Activated CD4-positive, alpha-beta memory T cell treated with anti-CD3 and anti-CD28 coated beads, Interleukin-2, amount 10 ng/mL, durations not matched to agents 7 days and 5 days (primary cell): ENCODE measurements at places on chromosomes 6 and 20.

GRCh38 chr6:15744818-15745402 is 82.1 kb upstream of the DTNBP1 start:
- no peaks in the 10 kb centered on the region for H3K36me3 ChIP-seq
- no peaks in the 10 kb centered on the region for H3K27me3 ChIP-seq
- no peak overlapping the region for H3K4me3 ChIP-seq
- DNase-seq = no peak
- H3K4me1 ChIP-seq = no peaks in the 10 kb centered on the region

DNA sequence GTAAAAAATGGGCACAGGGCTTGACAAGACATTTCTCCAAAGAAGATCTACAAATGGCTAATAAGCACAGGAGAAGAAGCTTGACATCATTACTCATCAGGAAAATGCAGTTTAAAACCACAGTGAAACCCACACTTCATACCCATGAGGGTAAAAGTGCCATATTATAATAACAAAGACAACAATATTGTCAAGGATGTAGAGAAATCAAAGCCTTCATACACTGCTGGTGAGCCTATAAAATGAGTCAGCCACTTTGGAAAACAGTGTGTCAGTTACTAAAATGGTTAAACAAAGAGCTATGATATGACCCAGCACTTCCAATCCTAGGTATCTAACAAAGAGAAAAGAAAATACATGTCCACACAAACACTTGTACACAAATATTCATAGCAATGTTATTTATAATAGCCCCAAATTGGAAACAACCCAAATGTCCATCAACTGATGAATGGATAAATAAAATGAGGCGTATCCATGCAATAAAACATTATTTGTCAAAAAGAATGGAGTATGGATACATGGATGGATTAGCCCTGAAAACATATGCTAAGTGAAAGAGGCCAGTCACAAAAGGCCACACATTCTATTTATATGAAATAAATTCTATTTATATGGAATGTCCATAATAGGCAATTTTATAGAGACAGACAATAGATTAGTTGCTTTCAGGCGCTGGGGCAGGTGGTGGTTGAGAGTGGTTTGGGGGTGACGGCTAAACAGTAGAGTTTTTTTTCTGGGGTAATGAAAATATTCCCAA is 11.5 kb upstream of the IL20RA start:
- no peak overlapping the region for H3K4me3 ChIP-seq
- no peak for DNase-seq
- peaks cover 29% of the 10 kb centered on the region for H3K27me3 ChIP-seq
- no peaks in the 10 kb centered on the region for H3K4me1 ChIP-seq

DNA sequence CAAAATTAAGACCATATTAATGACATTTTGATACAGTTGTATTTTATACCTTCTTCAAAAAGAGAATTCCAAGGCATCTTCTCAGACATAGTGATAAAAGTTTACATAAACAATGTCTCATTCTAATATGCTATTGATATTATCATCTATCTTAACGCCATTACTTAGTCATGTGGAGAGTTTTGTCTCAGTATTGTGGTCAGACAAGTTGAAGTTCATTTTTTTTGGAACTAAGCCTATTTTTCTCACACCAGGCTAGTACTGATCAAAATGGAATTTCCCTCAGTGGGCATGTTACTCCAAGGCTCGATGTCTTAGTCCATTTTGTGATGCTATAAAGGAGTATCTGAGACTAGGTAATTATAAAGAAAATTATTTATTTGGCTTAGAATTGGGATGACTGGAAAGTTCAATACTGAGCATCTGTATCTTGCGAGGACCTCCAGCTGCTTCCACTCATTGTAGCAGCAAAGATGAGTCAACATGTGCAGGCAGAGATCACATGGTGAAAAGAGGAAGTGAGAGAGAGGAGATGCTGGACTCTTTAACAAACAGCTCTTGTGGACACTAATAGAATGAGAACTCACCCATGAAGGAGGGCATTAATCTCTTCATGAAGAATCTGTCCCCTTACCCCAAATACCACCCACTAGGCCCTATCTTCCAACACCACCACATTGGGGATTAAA is 825.5 kb upstream of the MANEA start:
- H3K27me3 ChIP-seq = no peaks in the 10 kb centered on the region
- H3K27ac ChIP-seq = no peak overlapping the region
- no peaks in the 10 kb centered on the region for H3K36me3 ChIP-seq
- H3K4me1 ChIP-seq = no peaks in the 10 kb centered on the region
- DNase-seq = no peak
- no peak overlapping the region for H3K4me3 ChIP-seq

GRCh38 chr6:11012295-11012754 is 31.8 kb downstream of the ELOVL2 start:
- no peaks in the 10 kb centered on the region for H3K36me3 ChIP-seq
- H3K4me1 ChIP-seq = peaks cover 3% of the 10 kb centered on the region
- H3K4me3 ChIP-seq = no peak overlapping the region
- H3K27ac ChIP-seq = no peak overlapping the region
- DNase-seq = no peak

DNA sequence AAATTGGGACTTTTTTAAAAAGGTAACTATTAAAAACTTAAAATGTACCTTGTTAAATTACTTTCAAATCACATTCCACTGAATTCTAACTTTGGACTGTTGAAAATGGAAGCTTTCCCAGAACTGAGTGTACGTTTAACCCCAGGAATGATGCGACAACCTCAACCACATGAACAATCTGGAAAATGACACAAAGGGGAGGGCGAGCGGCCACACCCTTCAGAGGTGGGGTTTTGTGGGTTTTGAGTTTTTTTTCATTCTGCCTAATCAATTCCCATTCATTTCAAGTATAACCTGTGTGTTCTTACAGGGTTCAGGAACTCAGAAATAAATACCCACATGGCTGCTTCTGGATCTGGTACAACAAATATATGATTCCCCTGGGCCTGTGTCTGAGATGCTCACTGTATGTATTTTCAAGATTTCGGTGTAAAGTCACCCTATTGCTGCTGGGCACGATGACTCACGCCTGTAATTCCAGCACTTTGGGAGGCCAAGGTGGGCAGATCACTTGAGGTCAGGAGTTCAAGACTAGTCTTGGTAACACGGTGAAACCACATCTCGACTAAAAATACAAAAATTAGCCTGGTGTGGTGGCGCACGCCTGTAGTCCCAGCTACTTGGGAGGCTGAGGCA is 21.6 kb downstream of the CNKSR3 start:
- H3K4me1 ChIP-seq = no peaks in the 10 kb centered on the region
- no peak for DNase-seq
- no peaks in the 10 kb centered on the region for H3K36me3 ChIP-seq
- peaks cover 3% of the 10 kb centered on the region for H3K27me3 ChIP-seq
- no peak overlapping the region for H3K4me3 ChIP-seq

GRCh38 chr6:42450477-42451332 is 1.0 kb downstream of the TRERF1 start:
- peak overlapping the region; percentile 70 for H3K27ac ChIP-seq
- H3K4me1 ChIP-seq = peaks cover 51% of the 10 kb centered on the region
- peak overlapping the region; percentile 87 for H3K4me3 ChIP-seq
- H3K36me3 ChIP-seq = peaks cover 36% of the 10 kb centered on the region
- DNase-seq = peak; percentile 39
- peaks cover 3% of the 10 kb centered on the region for H3K27me3 ChIP-seq

- peaks cover 49% of the 10 kb centered on the region for H3K36me3 ChIP-seq
- H3K27me3 ChIP-seq = no peaks in the 10 kb centered on the region
- no peak overlapping the region for H3K27ac ChIP-seq
- DNase-seq = no peak
- H3K4me3 ChIP-seq = no peak overlapping the region
- H3K4me1 ChIP-seq = no peaks in the 10 kb centered on the region
These were observed 92.2 kb downstream of the CTNNBL1 start for GRCh38 chr20:37786043-37786442.

GRCh38 chr6:89348372-89348771 is 4.2 kb downstream of the UBE2J1 start:
- peaks cover 19% of the 10 kb centered on the region for H3K36me3 ChIP-seq
- H3K4me1 ChIP-seq = peaks cover 48% of the 10 kb centered on the region
- no peaks in the 10 kb centered on the region for H3K27me3 ChIP-seq

DNA sequence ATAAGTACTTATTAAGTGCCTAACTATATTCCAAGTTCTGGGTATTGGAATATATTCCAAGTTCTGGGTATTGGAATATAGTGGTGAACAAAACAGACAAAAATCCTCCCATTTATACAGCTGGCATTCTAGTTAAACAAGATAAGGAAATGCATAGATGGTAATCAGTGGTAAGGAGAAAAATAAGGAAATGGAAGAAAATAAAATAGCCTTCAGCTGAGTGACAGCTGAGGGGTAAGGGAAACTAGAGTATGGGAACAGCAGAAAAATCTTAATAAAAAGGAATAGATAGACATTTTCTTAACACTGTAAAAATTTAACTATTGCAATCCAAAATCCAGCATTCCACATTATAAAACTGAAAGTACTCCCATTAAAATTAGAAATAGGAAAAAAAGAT is 17.2 kb upstream of the WFDC10A start:
- H3K4me3 ChIP-seq = no peak overlapping the region
- no peak overlapping the region for H3K27ac ChIP-seq
- no peaks in the 10 kb centered on the region for H3K36me3 ChIP-seq
- DNase-seq = no peak
- H3K27me3 ChIP-seq = no peaks in the 10 kb centered on the region

DNA sequence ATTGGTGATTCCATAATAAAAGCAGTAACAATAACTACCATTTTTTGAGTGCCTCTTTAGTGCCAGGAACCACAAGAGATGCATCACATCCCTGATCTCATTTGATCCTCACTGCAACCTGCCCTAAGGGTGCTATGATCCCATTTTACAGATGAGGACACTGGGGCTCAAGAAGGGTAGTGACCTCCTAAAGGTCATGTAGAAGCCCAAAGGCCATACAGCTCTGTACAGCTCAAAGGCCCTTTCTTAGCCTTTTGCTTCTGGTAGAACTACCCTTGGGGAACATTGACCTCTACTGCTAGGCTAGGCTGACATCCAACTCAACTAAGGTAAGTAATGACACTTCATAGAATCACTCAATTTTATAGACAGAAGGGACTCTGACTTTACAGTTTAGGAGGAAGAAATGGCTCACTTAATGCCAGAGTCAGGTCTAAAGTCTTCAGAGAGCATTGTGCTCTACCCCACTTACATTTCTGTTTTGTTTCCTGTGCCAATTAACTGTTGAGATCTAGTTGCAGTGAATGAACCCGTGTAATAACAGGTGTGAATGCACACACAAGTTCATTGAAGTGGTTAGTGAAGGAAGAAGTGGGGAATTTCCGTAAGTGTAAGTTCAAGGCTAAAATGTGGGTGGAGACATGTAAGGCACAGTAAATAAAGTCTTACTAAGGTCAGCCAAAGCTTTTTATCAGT is 10.7 kb downstream of the SLC9A8 start:
- peak overlapping the region; percentile 71 for H3K27ac ChIP-seq
- peaks cover 46% of the 10 kb centered on the region for H3K4me1 ChIP-seq
- no peak overlapping the region for H3K4me3 ChIP-seq
- no peak for DNase-seq
- no peaks in the 10 kb centered on the region for H3K27me3 ChIP-seq

GRCh38 chr20:62795023-62795761 is 1.1 kb upstream of the MRGBP start:
- peaks cover 41% of the 10 kb centered on the region for H3K4me1 ChIP-seq
- H3K36me3 ChIP-seq = peaks cover 25% of the 10 kb centered on the region
- DNase-seq = peak; percentile 73
- H3K27me3 ChIP-seq = peaks cover 2% of the 10 kb centered on the region

DNA sequence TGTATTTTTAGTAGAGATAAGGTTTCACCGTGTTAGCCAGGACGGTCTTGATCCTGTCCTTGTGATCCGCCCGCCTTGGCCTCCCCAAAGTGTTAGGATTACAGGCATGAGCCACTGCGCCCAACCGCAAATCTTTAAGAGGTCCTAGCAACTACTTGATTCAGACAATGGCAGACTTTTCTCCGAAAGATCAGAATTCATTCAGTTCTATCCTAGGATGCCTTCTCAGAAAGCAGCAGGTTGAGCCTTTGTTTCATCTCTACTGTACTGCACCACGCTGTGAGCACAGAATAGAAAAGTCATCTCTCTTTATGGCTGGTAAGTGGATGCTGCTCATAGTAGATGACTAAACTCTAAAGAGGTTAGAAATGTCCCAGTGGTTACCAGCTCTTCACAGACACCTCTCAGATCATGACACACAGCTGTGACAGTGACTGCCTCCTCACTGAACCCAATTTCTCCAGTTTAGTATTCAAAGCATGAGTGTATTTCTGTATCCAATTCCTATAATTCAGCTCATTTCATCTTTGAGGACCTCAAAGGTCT is 6.0 kb upstream of the HSF2 start:
- no peak overlapping the region for H3K27ac ChIP-seq
- no peaks in the 10 kb centered on the region for H3K27me3 ChIP-seq
- no peak for DNase-seq
- no peaks in the 10 kb centered on the region for H3K36me3 ChIP-seq

DNA sequence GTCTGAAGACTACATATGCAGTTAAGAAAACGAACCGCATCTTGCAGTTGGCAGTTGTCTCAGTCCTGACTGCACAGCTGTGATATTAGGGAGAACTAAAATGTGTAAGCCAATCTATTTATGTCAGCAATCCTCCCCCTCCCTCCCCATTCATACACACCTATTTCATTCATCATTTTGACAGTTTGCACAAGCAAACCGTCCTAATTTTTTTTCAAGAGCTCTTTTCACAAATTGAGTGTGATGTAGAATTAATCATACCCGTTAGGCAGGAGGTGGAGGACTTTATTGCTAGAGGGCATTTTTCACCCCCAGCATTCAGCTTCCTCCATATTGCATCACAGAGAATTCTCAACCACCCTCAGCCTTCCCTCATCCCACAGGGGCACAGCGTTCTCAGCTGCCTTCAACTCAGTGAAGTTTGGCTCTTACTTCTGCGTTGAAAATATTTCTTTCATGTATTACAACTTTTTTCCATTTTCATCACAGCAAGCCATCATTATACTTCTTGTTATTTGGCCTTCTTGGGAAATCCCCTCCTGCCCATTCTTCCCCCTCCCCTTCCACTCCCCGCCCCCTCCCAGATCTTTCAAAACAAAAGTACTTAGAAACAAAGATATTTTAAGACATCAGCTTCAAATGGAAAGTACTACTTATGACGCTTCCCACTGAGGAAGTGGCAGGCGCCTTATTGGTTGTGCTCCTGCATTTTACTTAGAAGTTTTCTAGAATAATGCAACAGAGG is 37.5 kb downstream of the NOX3 start:
- peaks cover 38% of the 10 kb centered on the region for H3K4me1 ChIP-seq
- peak overlapping the region; percentile 65 for H3K4me3 ChIP-seq
- H3K36me3 ChIP-seq = no peaks in the 10 kb centered on the region
- DNase-seq = peak; percentile 64
- H3K27ac ChIP-seq = peak overlapping the region; percentile 92

DNA sequence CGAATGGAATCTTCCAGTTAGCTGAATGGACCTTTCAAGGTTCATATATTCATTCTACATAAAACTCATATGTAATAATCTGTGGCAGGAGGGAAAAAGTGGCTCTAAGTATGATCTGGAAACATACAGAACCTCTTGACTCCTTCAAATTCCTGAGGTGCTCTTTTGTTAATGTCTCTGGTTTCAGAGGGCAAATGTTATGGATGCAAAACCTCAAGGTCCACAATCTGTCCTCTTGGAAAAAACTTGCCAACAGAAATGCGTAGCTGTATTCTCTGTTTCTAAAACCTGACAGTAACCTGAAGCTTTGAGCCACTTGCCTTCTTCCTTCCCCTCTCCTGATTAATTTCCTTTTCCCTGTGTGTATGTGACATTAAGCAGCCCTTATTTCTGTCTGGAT is 80.9 kb upstream of the SUPT3H start:
- no peak overlapping the region for H3K4me3 ChIP-seq
- H3K4me1 ChIP-seq = peaks cover 27% of the 10 kb centered on the region

GRCh38 chr6:154930451-154930851 is 64.7 kb upstream of the TIAM2 start:
- no peaks in the 10 kb centered on the region for H3K36me3 ChIP-seq
- DNase-seq = no peak
- no peak overlapping the region for H3K4me3 ChIP-seq
- peaks cover 7% of the 10 kb centered on the region for H3K4me1 ChIP-seq
- H3K27ac ChIP-seq = no peak overlapping the region
- no peaks in the 10 kb centered on the region for H3K27me3 ChIP-seq
